ENCODE measurements at places on chromosomes 3 and 15.

DNA sequence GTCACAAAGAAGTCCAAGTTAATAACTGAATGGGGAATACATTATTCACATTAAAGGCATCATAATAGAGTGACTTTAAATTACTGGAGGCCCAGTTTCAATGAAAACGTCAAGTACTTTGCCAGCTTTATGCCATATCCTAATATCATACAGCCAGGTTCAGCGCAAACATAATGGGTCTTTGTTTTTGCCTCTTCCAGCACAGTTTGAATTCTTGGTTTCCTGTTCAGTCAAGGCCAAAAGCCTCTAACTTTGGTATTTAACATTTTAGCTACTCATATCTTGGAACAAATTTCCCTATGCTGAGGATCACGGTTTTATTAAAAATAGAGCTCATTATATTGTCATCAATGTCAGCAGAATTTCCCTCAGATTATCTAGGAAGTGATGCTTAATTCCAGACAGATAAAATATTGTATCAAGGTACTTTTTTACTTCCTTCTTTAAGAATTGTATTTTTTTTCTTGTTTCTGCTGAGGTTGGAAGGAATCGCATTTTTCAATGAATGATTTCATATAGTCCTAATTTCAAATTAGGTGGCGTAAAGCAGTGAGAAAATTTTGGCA, 269.2 kb downstream of the THRB start:
- DNase-seq = no peak

GRCh38 chr3:139928708-139929505, 6.1 kb upstream of the CLSTN2 start:
- no peak for DNase-seq

DNA sequence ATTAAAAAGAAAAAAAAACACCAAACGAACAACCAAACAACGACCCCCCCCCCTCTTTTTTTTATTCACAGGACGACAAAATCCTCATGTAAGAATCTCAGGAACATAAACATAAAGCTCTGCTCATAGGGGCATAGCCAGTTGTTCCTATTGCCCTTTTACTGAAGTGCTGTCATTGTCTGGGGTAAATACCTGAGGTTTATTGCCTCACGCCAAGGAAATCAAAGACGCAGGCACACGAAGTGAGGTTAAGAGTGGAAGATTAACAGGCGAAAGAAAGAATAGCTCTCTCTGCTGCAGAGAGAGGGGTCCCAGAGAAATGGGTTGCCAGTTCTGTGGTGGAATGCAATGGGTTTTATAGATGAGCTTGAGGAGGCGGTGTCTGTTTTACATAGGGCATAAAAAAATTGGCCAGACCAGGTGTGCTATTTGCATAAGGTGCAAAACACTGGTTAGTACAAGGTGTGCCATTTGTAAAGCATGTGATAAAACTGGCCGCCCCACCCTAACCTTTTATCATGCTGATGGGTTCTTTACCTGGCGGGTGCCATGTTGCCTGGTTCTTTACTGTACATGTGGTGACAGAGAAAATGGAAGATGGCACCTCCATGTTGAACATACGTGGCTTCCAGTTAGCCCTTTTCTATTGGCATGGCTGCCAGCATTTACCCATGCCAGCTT, 257.6 kb upstream of the ZPLD1 start:
- DNase-seq = no peak

DNA sequence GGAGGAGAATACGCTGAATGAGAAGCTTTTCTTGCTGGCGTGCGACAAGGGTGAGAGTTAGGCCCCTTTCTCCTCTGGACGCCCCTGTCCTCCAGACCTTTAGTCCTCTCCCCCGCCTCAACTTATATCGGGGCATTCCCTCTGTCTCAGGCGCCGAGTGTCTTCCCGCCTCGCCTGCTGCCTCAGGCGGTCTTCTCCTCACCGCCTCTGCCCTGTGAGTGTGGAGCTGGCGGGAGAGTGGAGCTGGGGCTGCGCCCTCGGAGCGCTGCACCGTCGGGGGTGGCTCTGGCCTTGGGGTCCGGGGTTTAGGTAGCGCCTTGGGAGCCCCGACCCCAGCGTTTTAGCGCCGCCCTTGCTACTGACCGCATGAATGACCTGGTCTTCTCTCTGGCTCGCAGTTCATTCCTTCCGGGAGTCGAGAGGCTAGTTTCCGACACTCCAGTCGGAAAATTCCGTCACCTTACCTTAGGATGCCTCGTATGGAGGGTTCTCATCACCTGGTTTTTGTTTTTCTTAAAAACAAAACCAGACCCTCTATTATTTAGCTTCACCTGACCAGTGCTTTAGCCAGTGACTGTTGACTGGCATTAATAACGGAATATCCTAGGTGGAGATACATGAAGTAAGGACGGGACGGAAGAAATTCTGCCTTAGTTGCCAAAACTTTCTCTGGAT, 985 bp downstream of the TRPC1 start:
- peak; percentile 55 for DNase-seq

DNA sequence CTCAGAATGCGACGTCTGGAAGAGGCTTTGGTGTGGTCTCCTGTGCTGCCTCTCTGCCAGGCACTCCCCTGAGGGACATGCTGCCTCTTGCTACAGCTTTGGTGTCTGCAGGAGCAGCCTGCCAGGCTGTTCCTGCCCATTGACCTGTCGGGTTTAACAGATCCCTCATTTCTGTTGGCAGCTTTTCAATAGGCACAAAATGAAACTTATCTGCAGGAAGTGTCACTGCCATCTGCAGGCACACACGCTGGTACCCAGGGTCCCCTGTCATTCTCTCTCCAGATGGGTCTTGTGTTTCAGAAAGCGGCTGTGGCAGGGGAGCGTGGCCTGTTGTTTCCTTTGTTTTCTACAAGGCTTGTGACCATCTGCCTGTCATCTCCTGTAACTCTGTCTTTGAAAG, 328.3 kb upstream of the CHRM5 start:
- DNase-seq = no peak

DNA sequence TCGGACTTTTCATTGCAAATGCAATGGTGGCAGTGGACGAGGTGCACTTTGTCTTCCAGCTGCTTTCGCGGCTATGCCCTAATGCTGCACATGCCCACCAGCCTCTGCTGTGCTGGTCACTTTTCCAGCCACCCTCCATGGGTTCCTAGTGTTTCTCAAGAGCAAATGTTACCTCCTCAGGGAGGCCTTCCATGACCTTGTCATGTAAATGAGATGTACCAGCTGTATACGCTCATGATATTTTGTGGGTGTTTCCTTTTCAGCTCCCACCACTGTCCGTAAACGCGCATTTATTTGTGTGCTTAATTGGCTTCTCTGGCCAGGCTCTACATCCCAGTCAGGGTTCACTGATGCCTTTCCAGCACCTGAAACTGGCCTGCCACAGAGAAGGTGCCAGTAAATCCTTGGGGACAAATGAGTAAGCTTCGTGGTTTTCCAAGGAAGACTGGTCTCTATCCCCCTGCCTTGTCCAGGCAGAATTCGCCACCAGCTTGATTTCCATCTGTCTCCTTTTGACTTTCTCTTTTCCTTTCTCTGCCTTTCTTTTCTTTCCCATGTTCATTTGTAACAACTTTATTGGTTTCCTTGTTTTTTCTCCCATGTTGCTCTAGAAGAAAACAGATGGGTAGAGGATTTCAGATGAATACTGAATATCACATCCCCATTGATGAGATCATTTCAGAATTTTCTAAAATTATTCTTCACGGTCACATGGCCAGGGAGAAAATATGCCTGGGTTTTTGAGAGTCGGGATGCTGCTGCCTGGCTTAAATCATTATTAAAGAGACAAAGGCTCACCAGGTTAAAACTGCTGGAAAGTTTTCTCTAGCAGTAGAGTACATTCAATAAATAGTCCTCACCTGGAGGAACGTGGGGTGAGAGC, 82.5 kb downstream of the CHST2 start:
- DNase-seq = no peak

DNA sequence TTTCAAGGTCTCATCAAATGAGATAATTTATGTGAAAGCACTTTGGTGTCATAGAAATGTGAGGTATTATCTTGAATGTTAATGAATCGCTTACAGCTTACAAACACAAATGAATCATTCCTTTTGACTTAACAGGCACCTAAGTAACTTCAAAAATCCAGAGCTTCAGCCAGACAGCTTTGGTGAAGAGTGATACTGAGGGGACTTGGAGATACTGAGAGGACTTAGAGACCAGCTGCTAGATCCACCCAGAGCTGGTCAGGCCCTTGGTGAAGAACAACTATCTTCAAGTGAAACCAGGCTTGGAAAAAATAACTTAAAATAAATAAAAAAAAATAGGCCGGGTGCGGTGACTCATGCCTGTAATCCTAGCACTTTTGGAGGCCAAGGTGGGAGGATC, 16.2 kb upstream of the ZFYVE19 start:
- DNase-seq = no peak

- DNase-seq = no peak
These were observed 141.8 kb upstream of the CFAP20DC start for GRCh38 chr3:59191651-59192050.

DNA sequence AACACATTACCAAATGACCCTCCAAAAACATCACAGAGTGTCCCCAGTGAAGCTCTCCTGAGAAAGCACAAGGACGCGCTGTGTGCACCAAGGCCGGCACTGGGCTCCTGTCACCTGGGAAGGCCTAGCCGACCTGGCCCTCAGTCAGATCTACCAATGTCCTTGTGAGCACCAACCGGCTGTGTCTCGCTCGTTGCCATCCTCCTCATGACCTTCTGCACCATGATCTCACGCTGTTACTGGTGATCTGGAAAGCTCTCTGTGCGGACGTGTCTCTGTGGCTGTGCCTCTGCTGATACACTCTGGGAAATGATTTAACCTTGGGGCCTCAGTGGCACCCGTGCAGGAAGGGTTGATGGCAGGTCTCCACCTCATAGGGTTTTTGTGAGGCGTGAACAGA, 24.2 kb downstream of the ZXDC start:
- no peak for DNase-seq

- DNase-seq = peak; percentile 81
These were observed 185.6 kb downstream of the FAM43A start for GRCh38 chr3:194871143-194871863.

DNA sequence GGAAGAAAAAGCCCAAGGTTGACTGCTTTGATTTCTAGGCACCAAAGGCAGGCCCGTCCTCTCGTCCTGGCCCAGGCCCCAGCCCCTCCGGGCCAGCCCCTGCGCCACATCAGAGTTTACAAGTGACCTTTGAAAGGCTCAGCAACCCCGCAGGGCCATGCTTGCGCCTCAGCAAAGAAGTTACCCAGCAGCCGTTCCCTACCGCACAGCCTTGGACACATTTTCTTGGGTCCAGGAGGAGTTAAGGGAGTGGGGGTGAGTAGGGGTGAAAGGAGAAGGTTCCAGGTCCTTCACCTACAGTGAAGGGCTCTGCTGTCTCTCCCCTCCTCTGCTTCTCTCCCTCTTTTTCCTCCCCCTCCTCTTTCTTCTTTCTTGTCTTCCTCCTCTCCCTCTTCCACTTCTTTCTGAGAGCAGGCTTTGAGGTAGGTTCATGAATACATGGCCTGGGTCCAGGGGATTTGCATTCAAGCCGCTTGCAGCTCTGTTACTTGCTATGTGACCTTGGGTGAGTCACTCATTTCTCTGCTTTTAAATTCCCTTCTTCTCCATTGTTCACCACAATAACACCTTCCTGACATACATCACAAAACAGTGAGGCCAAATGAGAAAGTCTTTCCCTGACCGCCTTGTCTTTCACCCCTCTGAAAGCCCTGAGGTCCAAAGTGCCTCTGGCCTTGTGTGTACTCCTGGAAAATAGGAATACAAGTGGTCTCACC, 223.3 kb upstream of the TPRG1 start:
- peak; percentile 54 for DNase-seq

GRCh38 chr3:178343433-178344038, 192.7 kb upstream of the KCNMB2 start:
- no peak for DNase-seq

DNA sequence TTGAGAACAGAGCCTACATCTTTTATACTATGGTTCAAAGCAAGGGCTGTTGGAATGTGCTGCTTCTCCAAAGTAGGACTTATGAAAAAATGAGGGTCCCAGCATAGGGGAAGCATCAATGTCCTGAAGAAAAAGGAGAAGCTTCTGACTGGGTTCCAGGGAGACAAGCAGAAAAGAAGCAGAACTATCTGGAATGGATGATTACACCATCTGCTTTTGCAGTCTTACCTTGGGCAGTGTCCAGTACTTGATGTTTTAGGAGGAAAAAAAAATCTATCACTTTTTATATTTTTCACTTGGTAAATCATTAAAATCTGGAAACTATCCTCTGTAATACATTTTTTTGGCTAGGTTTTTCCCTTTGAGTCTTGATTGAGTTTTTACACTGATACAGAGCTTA, 57.9 kb upstream of the DPH6 start:
- DNase-seq = no peak

- DNase-seq = peak; percentile 85
These were observed 28.0 kb upstream of the LACTB start for GRCh38 chr15:63093486-63094205.

GRCh38 chr3:30775040-30775439, 119.4 kb downstream of the GADL1 start:
- DNase-seq = peak; percentile 35

- DNase-seq = no peak
These were observed 81.1 kb downstream of the IQCH start for GRCh38 chr15:67335534-67336222.

DNA sequence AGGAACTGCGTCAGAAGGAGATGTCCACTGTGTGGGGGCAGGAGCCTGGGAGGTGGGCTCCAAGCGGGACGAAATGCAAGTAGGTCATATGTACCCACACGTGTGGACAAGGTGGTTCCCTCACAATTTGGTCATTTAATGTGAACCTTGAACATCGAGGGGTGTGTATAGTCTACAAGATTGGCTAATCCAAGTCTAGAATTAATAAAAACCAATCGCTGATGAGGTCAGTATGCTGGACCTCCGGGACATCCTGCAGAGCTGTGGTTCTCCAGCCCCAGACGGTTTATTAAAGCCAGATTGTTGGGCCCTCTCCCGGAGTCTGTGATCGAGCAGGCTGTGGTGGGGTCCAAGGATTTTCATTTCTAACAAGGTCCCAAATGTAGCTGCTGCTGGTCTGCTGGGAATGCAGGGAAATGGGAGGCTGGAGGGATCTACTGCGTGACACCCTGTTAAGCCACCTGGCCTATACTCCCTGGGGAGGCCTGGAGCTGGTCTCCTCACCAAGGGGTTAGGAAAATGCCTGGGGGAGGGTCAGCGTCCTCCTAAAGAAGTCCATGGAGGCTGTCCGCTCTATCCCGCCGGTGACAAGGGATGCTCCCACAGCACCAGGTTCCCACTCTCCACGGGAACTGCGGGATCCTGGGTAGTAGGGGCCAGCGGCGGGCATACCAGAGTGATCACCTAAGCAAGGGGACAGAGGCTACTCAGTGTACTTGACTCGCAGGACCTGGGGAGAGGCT, 25.1 kb downstream of the PCSK6 start:
- no peak for DNase-seq

- DNase-seq = no peak
These were observed 43.2 kb downstream of the SLC7A14 start for GRCh38 chr3:170542704-170543103.
